Epithelial cell of esophagus (primary cell): ENCODE measurements at places on chromosomes 1 and 21.

GRCh38 chr1:110780600-110781484 lies 92.1 kb upstream of the CD53 start:
- DNase-seq: peak; percentile 79

DNA sequence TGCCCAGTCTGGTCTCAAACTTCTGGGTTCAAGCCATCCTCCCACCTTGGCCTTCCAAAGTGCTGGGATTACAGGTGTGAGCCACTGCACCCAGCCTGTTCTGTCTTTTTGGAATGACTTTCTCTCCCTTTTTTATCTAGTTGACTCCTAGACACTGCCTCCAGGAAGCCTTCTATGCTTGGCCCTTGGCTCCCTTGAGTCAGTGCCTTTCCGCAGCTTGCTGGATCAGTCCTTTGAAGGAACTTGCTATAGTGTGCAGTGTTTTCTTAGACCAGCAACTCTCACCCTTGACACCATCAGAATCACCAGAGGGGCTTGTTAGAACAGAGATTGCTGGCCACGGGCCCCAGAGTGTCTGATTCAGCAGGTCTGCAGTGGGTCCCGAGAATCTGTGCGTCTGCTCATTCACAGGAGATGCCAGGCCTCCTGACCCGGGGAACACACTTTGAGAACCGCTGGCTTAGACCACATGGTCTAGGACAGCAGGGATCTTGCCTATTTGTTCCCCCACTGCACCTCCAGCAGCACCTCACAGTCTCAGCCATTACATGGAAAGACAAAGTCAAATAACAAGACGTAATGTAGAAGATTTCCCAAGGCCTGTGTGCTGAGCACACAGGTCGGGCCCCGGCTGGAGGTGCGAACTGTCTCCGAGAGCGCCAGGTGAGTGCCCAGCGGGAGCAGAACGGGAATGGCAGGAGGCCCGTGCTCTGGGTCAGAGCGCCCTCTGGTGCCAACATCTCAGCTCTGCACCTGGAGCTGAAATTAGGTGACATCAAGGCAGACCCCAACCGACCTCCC lies 27.4 kb upstream of the CTPS1 start:
- peak; percentile 66 for DNase-seq

DNA sequence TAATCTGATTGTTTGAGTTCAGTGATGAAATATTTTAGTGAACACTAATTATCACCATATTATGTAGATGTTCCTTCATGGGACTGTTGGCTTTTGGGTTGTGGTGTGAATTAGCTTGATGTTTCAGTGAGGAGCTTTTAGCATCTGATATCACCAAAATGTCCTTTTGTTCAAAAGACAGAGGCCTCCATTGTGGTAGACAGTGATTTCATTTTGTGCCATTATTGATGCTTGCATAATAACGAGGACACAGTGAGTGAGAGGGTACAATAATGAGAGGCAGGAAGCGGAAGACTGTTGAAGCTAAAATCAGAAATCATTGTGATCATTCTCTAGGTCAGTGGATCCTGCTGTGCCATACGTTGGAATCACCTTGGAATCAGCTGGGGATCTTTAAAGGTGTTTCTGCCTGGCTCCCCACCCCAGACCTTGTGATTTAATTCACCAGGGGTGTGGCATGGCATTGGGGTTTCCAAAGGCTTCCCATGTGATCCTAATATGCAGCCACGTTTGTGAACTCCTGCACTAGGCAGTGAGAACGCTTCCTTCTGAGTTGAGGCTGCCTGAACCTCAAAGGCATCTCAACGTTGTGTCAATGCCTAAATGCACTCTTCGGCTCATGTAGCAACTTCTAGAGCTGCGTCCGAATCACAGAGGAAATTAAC lies 82.1 kb upstream of the KIF1B start:
- no peak for DNase-seq

DNA sequence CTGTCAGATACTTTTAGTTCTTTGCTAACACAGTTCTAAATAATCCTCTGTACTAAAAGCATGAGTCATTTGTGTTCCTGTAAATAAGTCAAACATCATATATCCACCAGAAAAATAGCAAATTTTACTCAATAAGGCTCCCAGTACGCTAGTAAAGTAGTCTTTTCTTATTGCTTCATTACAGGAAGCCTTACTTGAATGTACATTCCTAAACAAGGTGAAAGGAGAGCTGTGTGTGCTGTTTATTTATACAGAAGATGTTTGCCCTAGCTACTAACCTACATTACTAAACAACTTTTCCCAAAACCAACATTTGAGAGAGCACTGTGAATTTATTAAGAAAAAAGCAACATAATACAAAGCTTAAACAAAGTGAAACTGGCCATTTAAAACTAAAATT lies 52.0 kb downstream of the ZNHIT6 start:
- no peak for DNase-seq

DNA sequence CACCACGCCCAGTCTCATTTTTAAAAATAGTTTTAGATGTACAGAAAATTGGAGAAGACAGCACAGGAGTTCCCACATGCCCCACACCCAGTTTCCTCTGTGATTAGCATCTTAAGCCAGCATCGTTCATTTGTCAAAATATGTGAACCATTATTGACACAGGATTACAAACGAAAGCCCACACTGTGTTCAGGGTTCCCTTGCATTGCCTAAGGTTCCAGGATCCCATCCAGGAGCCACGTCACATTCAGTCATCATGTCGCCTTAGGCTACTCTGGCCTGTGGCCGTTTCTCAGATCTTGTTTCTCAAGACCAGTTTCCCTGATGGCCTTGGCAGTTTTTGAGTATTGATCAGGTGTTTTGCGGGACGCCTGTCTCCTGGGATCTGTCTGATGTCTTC lies 34.7 kb upstream of the TNFRSF1B start:
- peak; percentile 89 for DNase-seq

GRCh38 chr1:189859385-189859977 lies 618.2 kb downstream of the BRINP3 start:
- DNase-seq: peak; percentile 31

GRCh38 chr1:22850681-22851080 lies 122.0 kb downstream of the LACTBL1 start:
- no peak for DNase-seq

DNA sequence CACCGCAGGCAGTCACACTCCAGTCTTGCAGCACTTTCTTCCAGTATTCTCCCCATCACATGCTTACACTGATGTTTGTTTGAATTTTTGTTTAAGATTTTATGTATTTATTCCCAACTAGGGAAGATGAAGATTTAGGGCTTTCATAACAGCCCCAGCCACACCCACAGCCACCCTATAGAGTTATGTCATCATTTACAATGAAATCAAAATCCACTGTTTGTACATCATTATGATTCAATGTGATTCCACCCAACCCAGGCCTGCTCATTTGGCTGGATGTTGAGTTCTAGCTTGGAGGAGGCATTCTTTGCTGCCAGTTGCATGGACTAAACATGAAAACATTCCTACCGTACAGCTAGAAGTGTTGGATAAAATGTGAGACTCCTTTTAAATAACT lies 35.8 kb downstream of the RIPK4 start:
- peak; percentile 46 for DNase-seq

DNA sequence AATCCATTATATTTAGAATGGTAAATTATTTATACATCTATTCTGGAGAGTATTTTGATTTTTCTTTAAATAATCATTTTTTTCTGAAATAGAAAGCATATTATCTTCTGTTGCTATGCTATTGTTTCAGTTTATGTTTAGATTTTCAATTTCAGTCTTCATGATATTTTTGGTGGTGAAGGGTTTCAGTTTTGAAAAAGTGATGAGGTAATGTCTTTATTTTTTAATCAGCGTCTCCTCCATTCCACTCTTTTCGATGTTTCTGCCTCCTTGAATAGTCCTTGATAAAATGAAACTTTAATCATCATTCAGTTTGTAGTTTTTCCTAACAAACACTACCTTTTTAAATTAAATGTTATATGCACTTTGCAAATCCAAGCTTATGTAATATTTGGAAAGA lies 428.6 kb downstream of the PTPRC start:
- no peak for DNase-seq

GRCh38 chr1:32521165-32521564 lies 18.1 kb upstream of the ZBTB8A start:
- no peak for DNase-seq

DNA sequence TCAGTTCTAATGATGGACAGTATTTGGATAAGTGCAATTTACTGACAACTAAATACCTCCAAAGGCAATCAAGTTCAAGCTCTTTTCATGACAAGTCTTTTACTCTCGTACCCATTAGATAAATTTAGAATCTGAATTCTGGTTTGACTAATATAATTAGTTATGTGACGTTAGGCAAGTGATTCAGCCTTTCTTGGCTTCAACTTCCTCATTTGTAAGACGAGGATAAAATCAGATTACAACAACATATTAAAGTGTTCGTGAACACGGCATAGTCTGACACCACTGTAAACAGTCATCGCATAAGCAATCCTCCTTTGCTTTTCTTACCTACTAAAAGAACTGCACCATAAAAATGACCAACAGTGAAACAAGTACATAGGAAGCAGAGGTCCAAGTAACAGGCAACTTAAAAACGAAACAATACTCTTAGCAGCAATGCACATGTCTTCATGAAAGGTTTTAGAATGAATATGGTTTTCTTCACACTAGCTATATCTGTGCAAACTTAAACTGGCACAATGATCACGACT lies 25.7 kb downstream of the COA6 start:
- peak; percentile 43 for DNase-seq

DNA sequence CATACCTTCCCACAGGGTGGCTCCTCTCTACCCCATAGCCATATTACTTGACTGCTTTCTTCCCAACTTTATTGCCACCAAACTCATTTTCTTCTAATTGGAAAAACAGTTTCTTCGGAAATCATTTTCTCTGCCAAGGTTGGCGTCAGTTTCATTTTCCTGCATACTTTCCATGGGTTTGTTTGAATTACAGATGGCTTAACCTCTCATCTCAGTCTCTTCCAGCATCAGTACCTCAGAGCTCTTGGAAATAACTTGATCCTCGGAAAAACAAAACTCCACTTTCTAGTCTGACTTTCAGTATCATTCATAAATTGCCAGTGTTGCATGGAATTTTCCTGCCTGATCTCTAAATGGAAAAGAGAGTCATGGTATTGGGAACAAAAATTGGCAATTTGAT lies 20.3 kb upstream of the PRDM2 start:
- DNase-seq: no peak

- no peak for DNase-seq
Observed at GRCh38 chr21:28913071-28913470, 79.6 kb downstream of the LTN1 start.

- DNase-seq: no peak
Observed at GRCh38 chr1:172605641-172606040, 53.3 kb upstream of the FASLG start.

DNA sequence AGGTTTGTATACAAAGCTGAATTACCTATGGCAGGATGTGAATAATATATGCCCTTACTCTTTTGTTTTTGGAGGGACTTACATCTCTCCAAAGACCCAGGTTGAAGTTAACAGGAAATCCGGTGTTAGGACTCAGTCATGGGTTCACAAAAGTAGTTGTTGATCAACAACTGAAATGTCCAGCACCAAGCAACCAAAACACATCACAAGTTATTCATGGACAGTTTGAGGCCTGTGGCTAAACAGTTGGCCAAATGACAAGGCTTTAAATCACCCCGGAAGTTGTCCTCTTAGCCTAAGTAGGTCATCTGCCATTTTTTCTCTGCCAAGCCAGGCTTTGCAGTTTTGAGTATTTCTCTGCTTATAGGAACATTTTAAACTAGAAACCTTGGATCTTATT lies 89.9 kb downstream of the CD247 start:
- no peak for DNase-seq

DNA sequence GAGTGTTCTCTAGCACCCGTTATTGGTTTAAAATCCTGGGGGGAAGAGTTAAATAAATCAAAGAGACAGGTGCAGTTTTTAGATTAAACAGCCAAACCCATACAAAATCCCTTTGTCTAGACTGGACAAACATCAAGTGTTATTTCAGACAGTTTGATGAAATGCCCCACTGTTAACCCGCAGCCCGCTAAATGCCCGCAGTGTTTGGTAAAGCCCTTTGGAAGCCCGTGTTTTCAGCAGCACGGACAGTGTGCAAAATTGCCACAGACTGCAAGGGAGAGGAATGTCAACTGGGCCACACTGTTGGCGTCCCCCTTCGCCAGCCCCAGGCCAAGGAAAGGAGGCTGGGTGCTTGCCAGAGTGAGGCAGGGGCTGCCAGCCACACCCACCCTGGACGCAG lies 26.6 kb downstream of the AJAP1 start:
- DNase-seq: no peak

DNA sequence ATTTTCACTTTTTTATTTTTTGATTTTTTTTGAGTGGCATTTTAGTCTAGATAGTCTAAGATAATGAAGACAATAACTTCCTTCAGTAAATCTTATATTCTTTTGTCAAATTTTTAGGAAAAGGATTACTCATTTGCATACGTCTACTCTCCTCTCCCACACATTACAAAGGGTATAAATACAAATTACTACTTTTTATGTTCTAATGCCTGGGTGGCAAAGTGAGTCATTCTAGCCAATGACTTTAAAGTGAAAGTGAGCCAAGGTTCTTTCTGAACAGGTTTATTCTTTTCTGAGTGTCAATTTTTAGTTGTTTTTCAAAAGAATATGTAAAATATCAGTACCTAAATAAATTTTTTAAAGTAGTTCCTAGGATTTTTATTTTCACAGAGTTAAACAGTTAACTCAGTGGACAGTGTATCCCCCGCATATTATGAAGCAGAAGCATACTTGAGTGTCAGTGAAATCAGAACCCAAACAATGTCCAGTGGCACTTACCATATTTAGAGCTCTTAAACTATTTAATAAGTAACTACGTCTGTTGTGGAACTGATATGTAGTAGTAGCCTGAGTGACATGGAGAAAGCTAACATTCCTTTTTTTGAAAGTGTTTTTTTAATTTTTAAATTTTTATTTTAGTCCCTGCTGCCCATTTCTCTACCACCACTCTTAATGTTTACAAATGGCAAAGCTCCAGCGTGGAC lies 141.7 kb downstream of the PHTF1 start:
- DNase-seq: peak; percentile 28

DNA sequence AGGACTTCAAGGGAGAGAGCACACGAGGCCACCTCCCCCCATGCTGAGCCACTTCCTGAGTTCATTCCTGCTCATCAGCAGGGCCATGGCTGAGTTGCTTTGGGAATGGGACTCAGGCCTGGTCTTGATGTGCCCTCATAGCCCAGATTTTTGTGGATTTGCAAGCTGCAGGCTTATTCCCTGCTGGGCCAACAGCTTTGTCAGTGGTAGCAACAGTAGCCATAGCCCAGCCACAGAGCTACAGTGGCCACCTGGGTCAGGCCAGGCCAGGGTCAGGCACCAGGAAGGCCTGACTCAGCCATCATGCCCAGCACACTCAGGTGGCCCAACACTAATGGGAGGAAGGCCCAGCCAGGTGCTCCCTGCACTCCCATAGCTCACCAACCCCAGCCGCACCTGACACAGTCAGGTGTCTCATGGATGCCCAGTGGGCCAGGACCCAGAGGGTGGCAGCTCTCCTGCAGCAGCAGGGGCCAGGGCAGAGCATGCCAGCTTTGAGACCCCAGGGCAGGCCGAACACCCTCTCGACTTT lies 33.5 kb downstream of the EPHA2 start:
- no peak for DNase-seq

DNA sequence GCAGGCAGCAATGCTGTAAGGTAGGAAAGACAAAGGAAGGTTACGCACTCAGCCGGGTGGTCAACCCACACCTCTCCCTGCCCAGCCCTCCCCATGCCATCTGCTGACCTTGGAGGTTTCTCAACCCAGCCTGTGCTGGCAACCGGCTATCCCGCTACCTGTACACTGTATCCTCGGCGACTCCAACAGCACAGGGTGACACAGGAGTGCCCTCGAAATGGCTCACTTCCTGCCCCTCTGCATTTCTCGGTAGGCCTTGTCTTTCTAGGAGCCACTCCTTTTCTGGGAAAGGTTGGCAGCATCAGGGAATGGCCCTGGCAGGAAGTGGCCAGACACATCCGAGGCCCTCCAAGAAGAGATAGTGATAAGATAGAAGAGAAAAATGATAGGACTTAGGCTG lies 124.0 kb downstream of the PROX1 start:
- DNase-seq: no peak
